Gastrocnemius medialis (tissue), 4 donors: ENCODE measurements at places on chromosomes 3 and 15.

DNA sequence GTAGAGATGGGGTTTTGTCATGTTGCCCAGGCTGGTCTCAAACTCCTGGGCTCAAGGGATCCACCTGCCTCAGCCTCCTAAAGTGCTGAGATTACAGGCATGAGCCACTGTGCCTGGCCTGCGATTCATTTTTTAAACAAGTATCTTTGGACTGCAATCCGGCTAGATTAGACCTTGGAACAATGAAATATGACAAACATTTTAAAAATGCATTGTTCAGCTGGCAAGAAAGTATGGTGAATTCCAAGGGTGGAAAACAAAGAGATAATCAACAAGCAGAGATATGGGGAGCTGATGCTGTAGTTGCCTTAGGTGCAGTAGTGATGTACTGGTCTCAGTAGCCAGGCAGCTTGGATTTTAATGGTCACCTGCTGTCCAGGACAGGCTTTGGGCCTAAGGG is 95.8 kb upstream of the GOLGA8J start:
- DNase-seq: no peak

DNA sequence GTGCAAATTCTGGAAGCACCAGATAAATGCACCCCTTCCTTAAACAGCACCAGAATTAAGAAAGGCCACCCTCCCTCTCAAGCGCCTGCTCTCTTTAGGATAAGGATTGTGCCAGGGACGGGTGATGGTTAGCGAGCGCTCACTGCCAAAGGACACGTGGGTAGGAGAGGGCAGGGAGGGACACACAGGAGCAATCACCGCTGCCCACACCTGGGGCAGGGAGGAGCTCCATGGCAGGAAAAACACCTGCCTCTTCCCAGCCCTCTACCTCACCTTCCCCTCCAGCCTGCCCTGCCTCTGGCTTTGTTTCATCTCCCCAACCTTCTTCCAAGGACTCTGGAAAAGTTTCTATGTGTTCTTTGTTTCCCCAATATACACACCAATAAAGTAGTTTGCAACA is 7.3 kb upstream of the SPATA12 start:
- no peak for DNase-seq

- no peak for DNase-seq
These were observed 155.1 kb upstream of the FRMD4B start for GRCh38 chr3:69540706-69541581.

- no peak for DNase-seq
These were observed 420.9 kb downstream of the MAGI1 start for GRCh38 chr3:65617787-65618186.

DNA sequence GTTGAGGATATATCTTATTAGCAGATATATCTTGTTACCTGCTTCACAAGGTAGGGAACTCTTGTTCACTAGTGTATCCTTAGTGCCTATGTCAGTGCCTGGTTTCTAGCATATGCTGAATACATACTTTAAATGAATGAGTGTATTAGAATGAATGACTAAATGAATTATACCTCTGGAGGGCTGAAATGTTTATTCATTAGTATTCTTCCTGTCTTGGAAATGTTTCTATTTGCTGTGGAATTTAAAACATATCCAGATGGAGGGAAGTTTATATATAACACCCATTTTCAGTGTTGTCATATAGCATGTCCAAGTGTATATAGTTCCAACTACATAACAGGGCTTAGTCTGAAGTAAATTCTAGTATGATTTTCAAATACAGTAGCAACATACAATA is 581.5 kb downstream of the TBL1XR1 start:
- no peak for DNase-seq

- no peak for DNase-seq
These were observed 15.8 kb downstream of the SPCS1 start for GRCh38 chr3:52721730-52722008.

DNA sequence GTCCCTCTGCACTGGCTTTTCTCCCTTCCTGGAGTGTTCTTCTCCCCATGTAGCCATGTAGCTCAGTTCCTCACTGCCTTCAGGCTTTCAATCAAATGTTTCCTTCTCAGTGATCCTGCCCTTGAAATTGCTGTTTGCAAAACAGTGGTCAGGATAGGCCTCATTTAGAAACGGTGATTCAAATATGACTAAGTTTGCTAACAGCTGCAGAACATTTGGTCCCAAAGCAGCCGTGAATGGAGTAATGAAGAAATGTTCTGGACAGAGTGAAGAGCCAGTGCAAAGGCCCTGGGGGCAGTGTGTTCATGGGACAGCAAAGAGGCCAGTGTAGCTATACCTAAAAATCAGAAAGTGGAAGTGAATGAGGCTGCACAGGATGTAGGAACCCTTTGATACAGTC is 223.4 kb downstream of the FEZF2 start:
- peak; percentile 50 for DNase-seq

DNA sequence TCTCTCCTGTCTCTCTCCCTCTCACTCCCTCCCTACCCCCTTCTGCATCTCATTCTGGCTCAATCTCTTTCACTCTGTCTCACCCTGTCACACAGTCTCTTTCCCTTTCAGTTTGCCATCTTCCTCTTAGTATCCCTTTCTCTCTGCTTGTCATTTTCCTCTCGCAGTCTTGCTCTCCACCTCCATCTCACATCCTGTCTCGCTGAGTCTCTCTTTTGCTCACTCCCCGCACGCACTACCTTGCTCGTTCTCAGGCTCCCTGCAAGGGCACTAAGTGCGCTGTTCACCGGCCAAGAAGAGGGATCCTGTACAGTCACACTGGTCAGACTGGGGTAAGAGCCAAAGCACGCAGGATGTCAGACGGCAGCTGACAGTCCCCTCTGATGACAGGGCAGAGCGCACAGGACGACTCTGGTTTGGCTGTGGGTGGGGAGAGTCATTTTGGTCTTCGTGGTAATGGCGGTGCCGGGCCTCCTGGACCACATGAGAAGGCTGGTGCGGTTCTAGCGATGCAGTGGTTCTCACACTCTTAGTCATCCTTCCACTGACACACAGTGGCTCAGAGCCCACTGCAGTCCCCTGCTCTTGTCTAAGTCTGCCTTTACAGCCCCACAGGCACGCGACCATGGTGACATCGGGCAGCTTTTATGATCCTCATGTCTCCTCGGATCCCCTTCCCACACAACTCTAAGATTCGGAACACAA is 356.8 kb downstream of the FOXP1 start:
- DNase-seq: peak; percentile 28

GRCh38 chr15:94457661-94458060 is 226.3 kb downstream of the MCTP2 start:
- no peak for DNase-seq

GRCh38 chr3:168094877-168095610 is 680 bp downstream of the GOLIM4 start:
- DNase-seq: peak; percentile 56

GRCh38 chr3:121979246-121979645 is 42.8 kb downstream of the ILDR1 start:
- no peak for DNase-seq

DNA sequence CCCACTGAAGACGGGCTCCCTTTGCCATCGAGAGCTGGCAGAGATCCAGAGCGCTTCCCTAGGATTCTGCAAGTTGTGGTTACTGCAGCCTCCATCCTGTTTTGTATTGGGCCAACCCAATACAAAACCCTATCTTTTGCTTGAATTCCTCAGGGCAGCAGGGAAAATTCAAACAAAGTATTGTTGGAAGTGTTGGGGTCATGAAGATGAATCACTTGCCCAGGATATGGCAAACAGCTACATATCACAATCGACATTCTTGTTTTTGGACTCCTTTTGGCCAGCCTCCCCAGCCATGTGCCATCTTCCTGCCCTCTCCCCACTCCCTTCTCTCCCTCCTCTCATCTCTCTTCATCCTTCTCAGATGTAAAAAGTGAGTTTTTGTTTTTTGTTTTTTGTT is 100.0 kb upstream of the TRIM42 start:
- DNase-seq: no peak

DNA sequence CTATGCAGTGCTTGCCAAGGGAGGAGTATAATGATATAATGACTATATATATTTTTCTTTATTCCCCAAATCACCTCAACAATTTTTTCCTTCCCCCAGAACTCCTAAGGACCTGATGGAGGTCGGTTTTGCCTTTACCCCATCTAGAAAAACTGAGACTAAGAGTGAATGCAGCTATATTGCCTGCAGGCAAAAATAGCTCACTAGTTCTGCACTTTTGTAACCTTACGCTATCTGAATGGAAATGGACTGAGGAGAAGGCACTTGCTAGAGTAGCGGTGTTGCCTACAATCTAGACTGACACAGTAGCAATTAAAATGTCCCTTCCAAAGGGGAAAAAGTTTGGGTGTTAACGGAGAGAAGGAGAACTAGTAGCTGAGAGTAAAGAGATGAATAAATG is 379.5 kb upstream of the SEMA6D start:
- DNase-seq: no peak

- DNase-seq: no peak
These were observed 23.1 kb upstream of the CMC1 start for GRCh38 chr3:28218071-28218916.

DNA sequence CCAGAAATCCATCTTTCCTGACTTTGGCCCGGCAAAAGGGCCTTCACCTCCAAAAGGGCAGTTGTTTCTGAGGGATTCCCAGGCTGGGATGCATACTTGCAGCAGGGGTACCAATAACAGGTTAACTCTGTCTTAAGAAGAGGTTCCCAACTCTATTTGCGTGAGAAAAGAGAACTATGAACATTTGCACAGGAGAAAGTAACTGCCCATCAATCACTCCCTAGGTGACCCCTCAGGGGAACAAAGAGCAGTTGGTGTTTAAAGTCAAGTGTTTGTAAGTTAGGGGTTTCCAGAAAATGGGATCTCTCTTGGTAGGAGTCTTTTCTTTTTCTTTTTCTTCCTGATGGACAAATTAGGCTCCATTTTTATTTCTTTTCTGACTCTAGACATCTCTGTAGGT is 97.3 kb downstream of the EPHB1 start:
- no peak for DNase-seq

DNA sequence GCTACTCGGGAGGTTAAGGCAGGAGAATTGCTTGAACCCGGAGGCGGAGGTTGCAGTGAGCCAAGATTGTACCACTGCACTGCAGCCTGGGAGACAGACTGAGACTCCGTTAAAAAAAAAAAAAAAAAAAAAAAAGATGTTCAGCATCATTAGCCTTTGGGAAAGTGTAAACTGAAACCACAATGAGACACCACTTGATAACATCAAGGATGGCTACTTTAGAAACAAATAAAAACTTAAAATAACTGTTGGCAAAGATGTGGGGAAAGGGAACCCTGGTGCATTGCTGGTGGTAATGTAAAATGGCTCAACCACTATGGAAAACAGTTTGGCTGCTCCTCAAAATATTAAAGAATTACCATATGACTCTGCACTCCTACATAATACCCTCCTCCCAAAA is 1.9 kb downstream of the LEO1 start:
- no peak for DNase-seq

GRCh38 chr3:128590948-128591347 is 59.7 kb downstream of the RPN1 start:
- no peak for DNase-seq

DNA sequence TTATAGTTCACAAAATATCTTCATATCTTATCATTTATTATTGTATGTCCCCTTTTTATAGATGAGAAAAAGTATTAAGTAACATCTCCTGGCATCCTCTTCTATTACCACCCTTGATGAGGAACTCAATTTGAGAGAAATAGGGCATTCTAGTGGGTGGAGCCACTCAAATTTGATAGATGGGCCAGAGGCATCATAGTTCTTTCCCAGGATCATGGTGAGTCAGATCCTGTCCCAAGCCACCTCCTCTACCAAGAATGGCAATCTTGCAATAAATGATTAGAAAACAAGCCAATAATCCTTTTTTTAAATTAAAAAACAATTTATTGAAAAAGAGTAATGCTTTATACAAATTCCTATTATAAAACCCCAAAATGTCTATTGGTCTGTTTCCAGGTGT is 16.8 kb downstream of the CLDN1 start:
- DNase-seq: no peak

DNA sequence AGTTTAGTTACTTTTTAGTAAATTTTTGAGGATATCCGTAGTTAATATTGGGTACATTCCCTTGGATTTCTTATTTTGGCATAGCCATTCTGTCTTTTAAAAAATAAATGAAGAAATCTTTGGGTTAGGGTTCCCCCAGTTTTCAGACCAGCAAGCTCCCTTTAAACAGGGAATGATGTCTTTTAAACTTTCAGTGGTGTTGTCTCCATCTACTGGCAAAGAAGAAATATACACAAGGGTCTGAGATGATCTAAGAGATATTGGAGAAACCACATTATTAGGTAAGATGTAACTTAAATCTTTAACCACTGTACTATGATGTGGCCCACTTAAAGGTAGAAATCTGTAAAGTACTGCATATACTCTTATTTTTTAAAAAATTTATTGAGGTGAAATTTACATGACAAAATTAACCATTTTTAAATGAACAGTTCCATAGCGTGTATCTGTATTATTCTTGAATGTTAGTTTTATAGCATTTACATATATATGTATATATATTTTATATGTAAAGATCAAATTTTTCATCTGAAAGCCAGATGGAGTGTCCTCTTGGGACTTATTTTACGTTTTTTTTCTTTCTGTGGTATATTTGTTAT is 35.1 kb upstream of the EIF3J start:
- no peak for DNase-seq

DNA sequence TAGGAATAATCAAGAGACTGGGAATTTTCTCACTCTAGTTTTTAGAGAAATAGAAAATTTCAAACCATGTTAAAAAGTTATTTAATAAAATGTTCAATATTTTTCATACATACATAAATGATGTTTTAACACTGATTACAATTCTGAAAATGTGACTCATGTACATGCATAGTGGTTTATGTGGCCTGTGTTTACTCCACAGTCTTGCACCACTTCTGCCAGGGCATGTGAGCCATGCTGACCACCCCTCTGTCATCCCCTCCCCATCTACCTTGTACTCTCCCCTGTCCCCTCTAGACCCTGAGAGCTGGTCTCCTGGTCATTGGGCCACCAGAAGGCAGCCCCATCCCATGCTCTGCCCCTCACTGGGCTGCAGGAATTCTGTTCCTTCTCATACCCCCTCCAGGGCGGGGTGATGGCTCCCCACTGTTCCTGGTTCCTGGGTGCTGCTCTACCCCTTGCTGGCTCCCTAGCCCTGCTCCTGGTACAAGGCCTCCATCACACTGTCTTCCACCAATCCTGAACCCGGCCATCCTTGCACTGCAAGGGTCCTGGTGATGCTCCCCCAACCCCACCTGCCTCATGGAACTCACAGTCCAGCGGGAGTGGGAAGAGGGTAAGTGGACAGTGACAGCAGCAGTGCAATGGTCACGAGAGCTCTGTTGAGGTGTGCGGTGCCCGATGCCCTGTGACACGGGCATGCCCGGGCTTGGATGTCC is 24.2 kb upstream of the SLC41A3 start:
- no peak for DNase-seq
